ENCODE measurements at places on chromosomes 2 and 18. TPM values are rescaled to one million over a fixed set of nuclear protein-coding genes. Genes with fewer than 3 reads are reported as not detected.

Gene RND3
- total RNA-seq: 28.4 TPM

- H3K4me1 ChIP-seq: peaks cover 7% of the 10 kb centered on the region
- no peak overlapping the region for H3K27ac ChIP-seq
- no peak overlapping the region for H3K4me3 ChIP-seq
- no peaks in the 10 kb centered on the region for H3K27me3 ChIP-seq
Observed at GRCh38 chr2:191065785-191066184, 51.8 kb upstream of the STAT1 start.

DNA sequence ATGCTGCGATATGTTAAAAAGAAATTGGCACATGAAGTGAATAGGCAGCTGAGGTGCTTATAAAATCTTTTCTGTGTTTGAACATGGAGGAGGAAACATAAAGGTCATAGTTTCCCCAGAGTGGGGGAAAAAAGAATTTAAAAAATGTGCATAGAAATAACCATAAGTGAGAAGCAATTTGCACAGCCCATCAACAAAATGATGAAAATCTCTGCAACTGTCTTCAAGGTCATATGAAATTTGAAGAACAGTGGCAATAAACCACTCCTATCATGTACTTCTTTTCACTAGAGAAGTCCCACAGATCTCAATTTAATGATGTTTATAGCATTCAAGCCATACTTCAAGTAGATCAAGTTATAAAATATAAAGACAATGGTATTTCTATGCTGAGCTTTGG is 46.7 kb upstream of the ZNF804A start:
- no peak overlapping the region for H3K4me3 ChIP-seq
- H3K36me3 ChIP-seq: no peaks in the 10 kb centered on the region
- no peaks in the 10 kb centered on the region for H3K4me1 ChIP-seq
- no peak for DNase-seq
- no peaks in the 10 kb centered on the region for H3K27me3 ChIP-seq

DNA sequence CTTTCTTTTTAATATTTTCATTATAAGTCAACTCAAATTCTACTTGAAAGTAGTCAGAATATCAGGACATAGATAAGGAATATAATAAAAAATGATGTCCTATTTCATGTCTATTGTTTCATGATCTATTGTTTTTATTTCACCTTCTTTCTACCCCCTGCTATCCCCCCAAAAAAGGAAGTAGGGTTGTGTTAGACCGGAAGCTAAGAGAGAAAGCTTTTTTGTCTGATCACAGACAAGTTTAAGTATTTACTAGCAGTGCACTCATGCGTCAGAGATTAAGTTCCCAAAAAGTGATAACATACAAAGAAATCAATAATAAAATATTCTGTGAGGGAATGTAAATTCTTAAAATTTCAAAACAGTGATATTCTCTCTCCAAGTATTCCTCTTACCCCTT is 447.1 kb upstream of the CNTNAP5 start:
- no peak for DNase-seq
- H3K27me3 ChIP-seq: no peaks in the 10 kb centered on the region
- H3K4me3 ChIP-seq: no peak overlapping the region
- H3K27ac ChIP-seq: no peak overlapping the region

- no peak for DNase-seq
- no peaks in the 10 kb centered on the region for H3K27me3 ChIP-seq
- H3K36me3 ChIP-seq: no peaks in the 10 kb centered on the region
- H3K4me3 ChIP-seq: no peak overlapping the region
- H3K27ac ChIP-seq: no peak overlapping the region
- H3K4me1 ChIP-seq: peaks cover 25% of the 10 kb centered on the region
Observed at GRCh38 chr18:31244771-31245394, 73.1 kb upstream of the DSG1 start.

Gene BMPR2
- total RNA-seq: 50.0 TPM

Gene C2orf80
- total RNA-seq: not detected

DNA sequence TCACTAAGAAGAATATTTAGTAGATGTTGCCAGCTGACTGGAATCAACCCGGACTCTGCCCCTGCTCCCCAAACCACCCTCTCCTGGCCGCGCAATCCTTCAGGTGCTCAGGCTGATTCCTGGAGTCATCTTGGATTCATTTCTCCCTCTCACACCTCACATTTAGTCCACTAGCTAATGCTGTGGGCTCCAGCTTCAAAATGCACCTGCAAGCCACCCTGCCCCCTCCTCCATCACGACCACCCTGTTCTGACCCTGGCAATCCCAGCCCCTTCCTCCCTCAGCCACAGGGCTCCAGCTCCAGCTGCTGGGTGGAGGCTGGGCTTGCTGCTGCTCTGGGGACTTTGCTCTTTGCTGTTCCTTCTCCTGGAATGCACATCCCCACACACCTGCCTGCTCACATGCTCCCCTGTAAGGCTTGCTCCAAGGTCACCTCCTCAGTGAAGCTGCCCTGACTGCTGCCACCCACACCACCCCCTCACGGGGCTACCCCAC is 61.3 kb upstream of the SH3RF3 start:
- DNase-seq: no peak
- H3K27ac ChIP-seq: no peak overlapping the region
- H3K36me3 ChIP-seq: no peaks in the 10 kb centered on the region
- no peaks in the 10 kb centered on the region for H3K4me1 ChIP-seq
- H3K27me3 ChIP-seq: no peaks in the 10 kb centered on the region

Gene VSNL1
- total RNA-seq: not detected

- no peaks in the 10 kb centered on the region for H3K27me3 ChIP-seq
- no peaks in the 10 kb centered on the region for H3K36me3 ChIP-seq
- no peak overlapping the region for H3K27ac ChIP-seq
- peaks cover 13% of the 10 kb centered on the region for H3K4me1 ChIP-seq
- peak; percentile 10 for DNase-seq
Observed at GRCh38 chr2:144237830-144238627, 281.9 kb downstream of the ZEB2 start.

Gene LYPD1
- 7.5 TPM for total RNA-seq

DNA sequence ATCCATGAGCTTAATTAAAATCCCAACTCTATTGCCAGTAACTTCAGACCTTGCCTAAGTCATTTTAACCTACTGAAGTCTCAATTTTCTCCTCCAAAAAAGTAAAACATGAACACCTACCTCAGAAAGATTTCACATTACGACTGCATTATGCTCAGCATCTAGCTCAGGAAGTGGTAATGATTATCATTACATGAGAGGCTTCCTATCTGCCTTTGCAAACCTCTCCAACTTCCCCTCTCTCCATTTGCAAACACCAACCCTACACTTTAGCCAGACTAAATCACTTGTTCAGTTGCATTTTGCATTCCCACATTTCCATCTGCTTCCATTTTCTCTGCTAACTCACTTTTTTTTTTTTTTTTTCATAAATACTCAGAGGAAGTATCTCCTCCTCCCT is 6.8 kb downstream of the SLC38A11 start:
- no peaks in the 10 kb centered on the region for H3K27me3 ChIP-seq
- H3K4me1 ChIP-seq: no peaks in the 10 kb centered on the region
- no peaks in the 10 kb centered on the region for H3K36me3 ChIP-seq
- H3K27ac ChIP-seq: no peak overlapping the region
- DNase-seq: no peak

GRCh38 chr2:233044974-233045605 is 12.6 kb downstream of the NEU2 start:
- no peaks in the 10 kb centered on the region for H3K27me3 ChIP-seq
- H3K27ac ChIP-seq: no peak overlapping the region
- no peaks in the 10 kb centered on the region for H3K4me1 ChIP-seq

- no peak overlapping the region for H3K4me3 ChIP-seq
- H3K27me3 ChIP-seq: no peaks in the 10 kb centered on the region
- no peak overlapping the region for H3K27ac ChIP-seq
- no peaks in the 10 kb centered on the region for H3K4me1 ChIP-seq
- H3K36me3 ChIP-seq: peaks cover 4% of the 10 kb centered on the region
Observed at GRCh38 chr2:215425021-215425782, 10.7 kb downstream of the FN1 start.

- H3K27ac ChIP-seq: no peak overlapping the region
- DNase-seq: no peak
- H3K27me3 ChIP-seq: no peaks in the 10 kb centered on the region
- H3K36me3 ChIP-seq: no peaks in the 10 kb centered on the region
Observed at GRCh38 chr2:174062934-174063333, 97.8 kb upstream of the SP3 start.

GRCh38 chr2:42762823-42763804 is 821 bp downstream of the OXER1 start:
- H3K36me3 ChIP-seq: peaks cover 22% of the 10 kb centered on the region
- no peaks in the 10 kb centered on the region for H3K27me3 ChIP-seq
- no peak for DNase-seq
- no peaks in the 10 kb centered on the region for H3K4me1 ChIP-seq
- H3K4me3 ChIP-seq: no peak overlapping the region

DNA sequence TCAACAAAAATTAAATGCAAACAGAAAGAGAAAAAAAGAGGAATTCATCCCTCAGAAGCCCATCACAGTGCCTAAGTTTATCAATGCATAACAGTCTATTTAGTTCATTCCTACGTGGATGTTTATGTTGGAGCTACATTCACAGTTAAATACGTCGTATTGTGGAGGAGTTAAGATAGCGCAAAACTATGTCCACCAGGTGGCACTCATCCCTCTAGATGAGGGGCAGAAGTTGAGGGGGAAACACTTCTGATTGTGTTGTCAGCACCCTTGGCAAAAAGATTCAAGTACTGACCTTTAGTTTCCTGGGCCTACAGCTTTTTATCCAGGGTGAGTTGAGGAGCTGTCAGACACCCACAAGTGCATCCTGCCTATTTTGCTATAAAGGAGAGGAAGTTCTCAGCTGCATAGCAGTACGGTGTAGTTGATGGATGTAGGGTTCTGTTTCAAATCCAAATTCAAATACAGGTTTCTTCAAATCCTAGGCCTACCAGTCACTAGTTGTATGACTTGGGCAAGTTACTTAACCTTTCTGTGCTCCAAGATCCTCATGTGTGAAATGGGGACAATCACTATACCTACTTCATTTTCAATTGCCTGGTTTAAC is 26.8 kb upstream of the MYO1B start:
- no peaks in the 10 kb centered on the region for H3K36me3 ChIP-seq
- no peaks in the 10 kb centered on the region for H3K27me3 ChIP-seq
- DNase-seq: no peak
- H3K4me3 ChIP-seq: no peak overlapping the region

GRCh38 chr18:44548291-44549221 is 132.1 kb upstream of the SETBP1 start:
- DNase-seq: no peak
- H3K27me3 ChIP-seq: no peaks in the 10 kb centered on the region
- H3K4me1 ChIP-seq: no peaks in the 10 kb centered on the region
- no peak overlapping the region for H3K27ac ChIP-seq
- no peaks in the 10 kb centered on the region for H3K36me3 ChIP-seq
- no peak overlapping the region for H3K4me3 ChIP-seq

GRCh38 chr2:204197336-204198005 is 260.9 kb downstream of the ICOS start:
- H3K4me1 ChIP-seq: no peaks in the 10 kb centered on the region
- no peak for DNase-seq
- H3K27ac ChIP-seq: no peak overlapping the region

- no peaks in the 10 kb centered on the region for H3K27me3 ChIP-seq
- no peak overlapping the region for H3K27ac ChIP-seq
- no peak for DNase-seq
- no peak overlapping the region for H3K4me3 ChIP-seq
- H3K36me3 ChIP-seq: no peaks in the 10 kb centered on the region
Observed at GRCh38 chr2:122193622-122194021, 438.2 kb downstream of the TSN start.

Gene MOGAT1
- total RNA-seq: not detected

- H3K36me3 ChIP-seq: peaks cover 68% of the 10 kb centered on the region
- H3K27ac ChIP-seq: no peak overlapping the region
- H3K4me3 ChIP-seq: no peak overlapping the region
- H3K4me1 ChIP-seq: no peaks in the 10 kb centered on the region
- DNase-seq: no peak
Observed at GRCh38 chr18:12968619-12969018, 20.8 kb downstream of the SEH1L start.

Gene CFLAR
- total RNA-seq: 158 TPM

Gene HOXD13
- total RNA-seq: not detected

- H3K27me3 ChIP-seq: no peaks in the 10 kb centered on the region
- H3K4me3 ChIP-seq: no peak overlapping the region
- DNase-seq: no peak
- H3K36me3 ChIP-seq: no peaks in the 10 kb centered on the region
- H3K4me1 ChIP-seq: peaks cover 93% of the 10 kb centered on the region
Observed at GRCh38 chr2:144479659-144480058, 40.3 kb downstream of the ZEB2 start.

Gene ATP6V1C2
- 0.30 TPM for total RNA-seq

Gene MC5R
- total RNA-seq: not detected

Gene OSBPL6
- total RNA-seq: 1.4 TPM

Gene CCDC121
- total RNA-seq: 3.8 TPM

- H3K27me3 ChIP-seq: no peaks in the 10 kb centered on the region
- no peaks in the 10 kb centered on the region for H3K36me3 ChIP-seq
- no peak overlapping the region for H3K4me3 ChIP-seq
- H3K4me1 ChIP-seq: no peaks in the 10 kb centered on the region
Observed at GRCh38 chr2:158214431-158214830, 112.8 kb downstream of the UPP2 start.

- no peaks in the 10 kb centered on the region for H3K36me3 ChIP-seq
- H3K27ac ChIP-seq: peak overlapping the region; percentile 57
- H3K4me3 ChIP-seq: no peak overlapping the region
- H3K4me1 ChIP-seq: no peaks in the 10 kb centered on the region
- no peak for DNase-seq
- no peaks in the 10 kb centered on the region for H3K27me3 ChIP-seq
Observed at GRCh38 chr2:96354492-96354891, 18.9 kb downstream of the NCAPH start.

- H3K4me3 ChIP-seq: no peak overlapping the region
- peaks cover 15% of the 10 kb centered on the region for H3K4me1 ChIP-seq
- no peaks in the 10 kb centered on the region for H3K36me3 ChIP-seq
- no peak for DNase-seq
- H3K27me3 ChIP-seq: no peaks in the 10 kb centered on the region
Observed at GRCh38 chr2:84897773-84898172, 7.7 kb upstream of the TMSB10 start.

- no peak for DNase-seq
- H3K27ac ChIP-seq: no peak overlapping the region
- H3K4me1 ChIP-seq: no peaks in the 10 kb centered on the region
- no peaks in the 10 kb centered on the region for H3K36me3 ChIP-seq
Observed at GRCh38 chr2:189261431-189261841, 81.9 kb upstream of the COL5A2 start.

DNA sequence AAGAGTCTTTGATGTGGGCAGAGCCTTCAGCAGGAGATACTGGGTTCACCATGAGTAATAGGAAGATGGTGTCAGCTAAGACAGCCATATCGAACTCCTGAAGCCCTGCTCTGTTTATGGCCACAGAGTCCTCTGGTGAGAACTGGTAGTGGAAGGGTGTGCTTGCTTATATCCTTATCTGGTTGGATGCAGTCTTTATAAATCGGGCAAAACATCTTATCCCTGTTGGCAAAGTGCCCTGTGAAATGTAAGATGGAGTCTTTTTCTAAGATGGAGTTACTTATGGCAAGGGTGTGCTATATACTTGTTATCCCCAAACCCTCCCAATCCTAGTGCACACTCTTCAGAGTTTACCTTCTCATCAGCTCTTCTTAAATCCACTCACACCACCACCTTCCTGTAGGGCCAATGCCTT is 190.8 kb upstream of the PARD3B start:
- no peaks in the 10 kb centered on the region for H3K27me3 ChIP-seq
- H3K4me3 ChIP-seq: no peak overlapping the region
- H3K27ac ChIP-seq: no peak overlapping the region
- H3K36me3 ChIP-seq: no peaks in the 10 kb centered on the region
- no peaks in the 10 kb centered on the region for H3K4me1 ChIP-seq
